Forelimb muscle (tissue), 1 donor: ENCODE measurements at places on chromosomes 4 and X.

DNA sequence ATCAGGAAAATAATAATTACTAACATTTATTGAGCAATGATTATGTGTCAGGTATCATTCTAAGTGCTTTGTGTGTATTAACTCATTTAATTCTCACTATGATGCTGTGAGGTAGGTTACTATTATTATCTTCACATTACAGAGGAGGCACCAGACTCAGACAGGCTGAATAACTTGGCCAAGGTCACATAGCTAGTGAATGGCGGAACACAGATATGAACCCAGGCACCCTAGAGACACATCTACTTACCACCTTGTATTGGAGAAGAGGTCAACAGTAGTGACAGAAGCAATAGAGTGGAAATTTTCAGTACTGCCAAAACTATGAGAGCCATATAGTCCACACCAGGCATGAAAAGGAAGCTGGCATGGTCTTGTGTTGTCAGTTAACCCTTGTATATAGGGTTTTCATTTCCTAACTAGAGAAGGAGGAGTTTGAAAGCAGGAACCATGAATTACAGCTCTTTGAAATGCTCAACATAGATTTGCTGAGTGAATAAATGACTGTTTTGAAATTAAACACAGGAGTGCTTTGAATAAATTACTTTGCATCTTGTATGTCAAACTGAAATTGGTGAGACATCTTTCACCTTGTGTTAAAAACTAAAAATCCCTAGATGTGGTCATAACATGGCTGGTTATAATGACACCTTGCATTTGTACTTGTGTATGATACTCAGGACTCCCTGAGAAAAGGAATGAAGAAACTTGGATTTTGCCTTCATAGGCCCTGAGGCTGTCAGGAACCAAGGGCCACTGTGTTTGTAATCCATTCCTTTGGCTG, 71.8 kb downstream of the RTL9 start:
- no peak for DNase-seq

- no peak for DNase-seq
These were observed 6.6 kb upstream of the KCND1 start for GRCh38 chrX:48978226-48978625.

GRCh38 chr4:110106931-110107296, 91.5 kb downstream of the ELOVL6 start:
- DNase-seq, result no peak

GRCh38 chr4:102687982-102688433, 72.8 kb downstream of the MANBA start:
- DNase-seq, result no peak

DNA sequence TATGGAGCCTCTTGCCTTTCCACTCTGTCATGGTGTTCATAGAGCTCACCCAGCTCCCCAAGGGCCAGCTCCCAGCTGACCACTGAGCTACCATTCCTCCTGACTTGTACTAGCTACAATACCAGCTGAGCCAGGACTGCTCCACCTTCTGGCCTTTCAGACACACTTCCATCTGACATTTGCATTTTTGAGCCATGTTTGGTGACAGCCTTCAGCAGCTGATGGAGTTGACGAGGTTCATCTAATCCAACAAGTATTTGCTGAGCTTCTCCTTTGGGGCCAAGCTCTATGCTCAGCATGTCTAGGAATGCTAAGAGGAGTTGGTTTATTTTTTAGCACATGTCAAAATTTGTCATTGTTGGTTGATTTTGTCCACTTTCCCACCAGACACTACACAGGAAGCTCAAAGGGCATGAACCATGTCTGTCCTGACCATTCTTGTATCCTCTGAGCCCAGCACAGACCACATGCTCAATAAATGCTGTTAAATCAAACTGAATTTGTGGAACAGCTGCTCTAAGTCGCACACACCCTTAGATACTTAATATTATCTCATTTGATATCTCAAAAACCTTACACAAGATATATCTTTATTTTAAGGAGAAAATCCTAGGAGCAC, 142.6 kb upstream of the PPARGC1A start:
- no peak for DNase-seq

DNA sequence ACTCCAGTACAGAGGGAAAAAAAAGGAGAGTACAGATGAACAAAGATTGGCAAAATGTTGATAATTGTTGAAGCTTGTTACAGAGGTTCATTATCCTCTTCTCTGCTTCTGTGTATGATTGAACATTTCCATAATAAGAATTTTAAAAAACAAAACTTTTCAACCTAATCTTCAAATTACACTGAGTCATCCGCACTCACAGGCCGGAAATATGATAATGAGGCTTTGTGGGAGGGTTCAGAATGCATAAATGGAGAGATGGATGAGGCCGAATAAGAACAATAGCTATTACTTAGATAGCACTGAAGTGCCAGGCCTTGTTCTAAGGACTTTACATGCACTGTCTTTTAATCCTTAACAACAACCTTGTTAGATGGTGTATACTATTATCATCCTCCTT, 4.6 kb upstream of the ERCC6L start:
- no peak for DNase-seq

GRCh38 chr4:163810755-163811154, 316.3 kb downstream of the TMA16 start:
- no peak for DNase-seq

DNA sequence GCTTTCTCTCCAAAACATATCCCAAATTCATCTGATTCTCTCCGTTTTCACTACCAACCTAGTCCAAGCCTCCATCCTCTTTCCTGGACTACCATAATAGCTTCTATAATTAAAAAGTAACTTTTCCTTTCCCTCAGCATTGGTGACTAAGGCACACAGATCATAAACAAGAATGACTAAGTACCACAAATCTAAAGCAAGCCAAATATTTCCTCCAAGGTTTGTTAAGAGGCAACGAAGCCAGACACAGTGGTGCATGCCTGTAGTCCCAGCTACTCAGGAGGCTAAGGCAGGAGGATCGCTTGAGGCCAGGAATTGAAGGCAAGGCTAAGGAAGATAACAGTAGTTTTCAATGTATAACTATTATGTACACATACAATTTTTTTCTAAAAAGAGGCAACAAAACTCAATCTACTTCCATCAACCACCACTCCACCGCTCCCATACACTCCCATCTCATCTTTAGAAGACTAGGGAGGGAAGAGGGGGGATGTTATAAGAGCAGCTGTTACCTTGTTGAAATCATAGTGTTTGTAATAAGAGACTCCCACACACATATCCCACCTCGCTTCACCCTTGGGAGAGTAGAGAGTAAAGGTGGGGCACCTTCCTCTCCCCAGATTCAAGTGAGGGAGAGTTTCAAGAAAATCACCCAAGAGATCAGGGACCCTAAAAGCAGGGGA, 4.2 kb upstream of the JCHAIN start:
- DNase-seq, result no peak

- DNase-seq, result no peak
These were observed 24.3 kb downstream of the HMX1 start for GRCh38 chr4:8847331-8847730.

DNA sequence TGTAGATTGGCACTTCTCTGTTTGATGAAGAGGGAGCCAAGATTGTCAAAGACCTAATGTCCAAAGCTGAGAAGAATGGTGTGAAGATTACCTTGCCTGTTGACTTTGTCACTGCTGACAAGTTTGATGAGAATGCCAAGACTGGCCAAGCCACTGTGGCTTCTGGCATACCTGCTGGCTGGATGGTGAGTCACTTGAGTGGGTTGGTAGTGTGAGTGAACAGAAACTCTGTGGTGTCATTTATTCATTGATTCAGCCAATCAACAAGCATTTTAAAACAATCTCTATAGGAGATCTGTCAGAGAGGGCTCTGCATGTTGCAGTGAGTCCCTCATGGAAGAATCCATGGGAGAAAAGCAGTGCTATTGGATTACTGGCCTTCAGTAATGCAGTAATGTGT, 16.3 kb downstream of the TAF9B start:
- DNase-seq, result no peak

DNA sequence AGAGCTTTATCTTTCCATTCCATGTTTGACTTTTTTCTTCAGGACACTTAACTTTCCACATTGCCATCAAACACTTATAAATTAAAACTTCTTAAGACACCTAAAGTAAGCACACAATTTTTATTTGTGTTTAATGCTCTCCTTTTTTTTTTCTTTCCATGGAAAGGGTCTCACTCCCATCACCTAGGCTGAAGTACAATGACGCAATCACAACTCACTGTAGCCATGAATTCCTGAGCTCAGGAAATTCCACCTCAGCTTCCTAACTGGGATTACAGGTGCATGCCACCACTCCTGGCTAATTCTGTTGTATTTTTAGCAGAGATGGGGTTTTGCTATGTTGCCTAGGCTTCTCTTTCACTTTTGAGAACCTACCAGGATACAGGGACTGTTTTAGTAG, 7.3 kb downstream of the SMR3A start:
- DNase-seq, result no peak

- no peak for DNase-seq
These were observed 115.6 kb upstream of the NR3C2 start for GRCh38 chr4:148557793-148558192.

DNA sequence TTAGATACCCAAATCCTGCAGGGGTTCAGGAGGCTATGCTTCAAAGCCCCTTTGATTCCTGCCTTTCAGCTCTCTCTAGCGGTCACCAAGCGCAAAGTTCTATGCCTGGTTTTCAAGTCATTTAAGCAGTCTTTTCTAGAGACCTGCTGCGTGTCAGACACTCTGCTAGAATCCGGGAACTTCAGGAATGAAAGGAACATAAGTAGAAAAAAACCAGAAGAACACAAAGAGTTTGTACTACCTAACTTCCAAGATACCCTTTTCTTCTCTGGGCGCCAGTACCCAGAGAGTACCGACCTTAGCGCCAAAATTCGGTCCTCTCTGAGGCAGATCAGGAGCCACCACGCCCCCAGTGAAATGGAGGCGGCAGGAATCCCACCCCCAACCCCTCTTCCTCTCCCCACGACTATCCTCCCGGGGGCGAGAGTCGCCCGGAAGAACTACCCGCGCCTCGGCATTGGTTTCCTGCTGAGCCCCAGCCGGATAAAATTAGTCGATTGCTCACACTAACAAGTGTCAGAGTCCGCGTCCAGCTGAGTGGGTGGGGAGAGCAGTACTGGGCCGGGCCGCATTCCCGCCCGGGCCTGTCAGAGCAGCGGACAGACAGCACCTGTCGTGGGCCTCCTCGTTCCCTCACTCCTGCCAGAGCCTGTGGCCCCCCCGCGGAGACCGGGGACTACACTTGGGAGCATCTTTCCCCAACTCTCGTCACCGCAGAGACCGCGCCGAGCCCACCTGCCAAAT, 78.8 kb downstream of the RLIM start:
- DNase-seq, result no peak

DNA sequence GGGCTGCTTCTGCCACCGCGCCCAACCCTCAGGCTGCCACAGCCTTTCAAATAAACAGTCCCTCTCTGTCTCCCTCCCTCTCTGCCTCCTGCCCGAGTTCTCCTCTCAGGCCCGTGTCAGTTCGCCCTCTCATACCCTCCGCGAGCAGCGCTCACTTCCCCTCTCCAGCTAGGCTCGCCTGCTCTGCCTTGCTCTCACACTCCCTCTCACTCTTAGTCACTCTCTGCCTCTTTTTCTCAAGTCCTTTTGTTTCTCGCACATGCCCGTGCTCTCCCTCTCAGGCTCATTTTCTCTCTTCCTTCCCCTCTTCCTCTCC, 3.2 kb downstream of the EFNB1 start:
- no peak for DNase-seq

DNA sequence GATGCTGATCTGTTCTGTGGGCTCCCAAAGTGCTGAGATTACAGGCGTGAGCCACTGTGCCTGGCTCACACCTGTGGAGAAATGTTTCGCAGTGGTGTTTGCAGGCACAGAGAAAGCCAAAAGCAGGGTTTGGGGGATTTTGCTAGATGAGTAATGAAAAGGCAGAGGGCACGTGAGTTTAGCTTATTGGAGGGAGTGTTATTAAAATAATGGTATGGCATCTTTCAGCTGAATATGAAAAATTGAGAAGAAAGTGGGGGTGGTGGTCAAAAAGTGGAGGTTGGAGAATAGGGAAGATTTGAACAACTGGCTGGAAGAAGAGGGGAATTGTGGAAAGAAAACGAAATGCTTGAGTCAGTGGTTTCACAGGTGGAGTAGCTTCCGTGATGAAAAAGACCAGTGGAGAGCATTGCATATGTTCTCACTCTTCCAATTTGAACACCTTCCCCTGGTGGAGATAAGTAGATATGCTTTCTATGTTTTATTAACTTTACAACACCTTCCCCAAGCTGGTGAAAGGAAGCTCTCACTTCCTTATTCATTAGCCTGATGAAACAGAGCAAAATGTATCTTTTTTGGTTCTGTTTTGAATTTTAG, 1.1 kb upstream of the CHST7 start:
- no peak for DNase-seq

DNA sequence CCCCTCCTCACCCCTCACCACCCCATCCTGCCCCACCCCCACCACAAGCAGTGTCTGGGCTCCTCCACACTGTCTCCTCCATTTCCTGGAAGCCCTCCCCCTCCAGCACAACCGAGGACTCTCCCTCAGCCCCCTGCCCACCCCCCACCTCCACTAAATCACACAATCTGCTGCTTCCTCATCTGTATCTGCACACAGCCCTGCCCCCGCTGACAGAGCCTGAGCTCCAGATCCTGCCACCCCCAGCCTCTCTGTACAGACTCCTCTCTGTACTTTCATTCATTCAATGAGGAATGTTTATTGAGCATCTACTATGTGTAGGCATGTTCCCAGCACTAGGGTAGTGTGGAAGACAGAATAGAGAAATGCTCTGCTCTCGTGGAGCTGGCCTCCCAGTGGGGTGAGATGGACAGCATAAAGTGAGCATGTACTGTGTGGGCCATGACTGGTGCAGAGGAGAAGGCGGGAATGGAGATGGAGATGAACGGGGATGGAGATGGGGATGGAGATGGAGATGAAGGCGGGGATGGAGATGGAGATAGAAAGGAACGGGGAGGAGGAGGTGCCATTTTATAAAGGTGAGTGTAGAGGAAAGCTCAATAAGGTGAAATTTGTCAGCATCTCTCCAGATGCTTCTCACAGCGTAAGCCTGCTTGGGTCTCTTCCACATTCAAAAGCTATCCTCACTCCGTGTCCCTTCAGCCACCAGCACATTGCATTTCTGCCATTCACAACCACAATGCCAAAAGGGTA, 2.5 kb upstream of the PPP2R2C start:
- no peak for DNase-seq

GRCh38 chr4:11869191-11869870, 440.6 kb upstream of the HS3ST1 start:
- DNase-seq, result no peak

- no peak for DNase-seq
These were observed 429.6 kb downstream of the SMARCA1 start for GRCh38 chrX:129093706-129094105.

- DNase-seq, result no peak
These were observed 7.3 kb upstream of the PTPN13 start for GRCh38 chr4:86586626-86587380.

DNA sequence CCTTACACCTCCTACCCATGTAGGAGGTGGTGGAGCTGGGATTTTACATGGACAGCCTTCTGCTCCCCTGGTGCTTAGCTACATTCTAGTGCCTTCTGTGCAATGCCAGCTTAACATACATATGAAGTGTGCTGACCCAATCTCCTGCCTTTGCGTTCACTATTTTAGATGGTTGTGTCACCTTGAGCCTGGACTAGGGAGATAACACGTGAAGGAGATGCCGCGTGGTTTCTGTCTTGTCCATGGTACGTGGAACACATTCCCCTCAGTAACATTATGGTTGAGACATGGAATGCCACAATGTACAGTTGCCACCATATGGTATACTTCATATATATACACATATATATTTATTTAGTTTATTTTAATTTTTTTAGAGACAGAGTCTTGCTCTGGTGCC, 54.0 kb downstream of the TBL1X start:
- DNase-seq, result no peak
